ENCODE measurements at places on chromosomes 12 and 14.
A peak's percentile ranks its signal among the peaks of the same experiment; 100 is the strongest.

DNA sequence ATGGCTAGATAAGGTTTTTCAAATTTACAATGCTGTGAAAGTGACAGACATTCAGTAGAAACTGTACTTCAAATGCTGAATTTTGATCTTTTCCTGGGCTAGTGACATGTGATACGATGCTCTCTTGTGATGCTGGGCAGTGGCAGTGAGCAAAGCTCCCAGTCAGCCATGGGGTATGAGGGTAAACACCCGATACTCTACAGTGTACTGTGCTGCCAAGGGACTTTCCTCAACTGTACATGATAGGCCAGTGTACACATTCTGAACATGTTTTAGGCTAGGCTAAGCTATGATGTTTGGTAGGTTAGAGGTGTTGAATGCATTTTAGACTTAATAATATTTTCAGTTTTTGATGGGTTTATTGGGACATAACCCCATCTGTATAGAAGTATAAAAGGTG is 17.6 kb downstream of the MBIP start:
- DNase-seq: no peak

- DNase-seq: no peak
These were observed 104.7 kb upstream of the IFNG-AS1 start for GRCh38 chr12:67884596-67884995.

DNA sequence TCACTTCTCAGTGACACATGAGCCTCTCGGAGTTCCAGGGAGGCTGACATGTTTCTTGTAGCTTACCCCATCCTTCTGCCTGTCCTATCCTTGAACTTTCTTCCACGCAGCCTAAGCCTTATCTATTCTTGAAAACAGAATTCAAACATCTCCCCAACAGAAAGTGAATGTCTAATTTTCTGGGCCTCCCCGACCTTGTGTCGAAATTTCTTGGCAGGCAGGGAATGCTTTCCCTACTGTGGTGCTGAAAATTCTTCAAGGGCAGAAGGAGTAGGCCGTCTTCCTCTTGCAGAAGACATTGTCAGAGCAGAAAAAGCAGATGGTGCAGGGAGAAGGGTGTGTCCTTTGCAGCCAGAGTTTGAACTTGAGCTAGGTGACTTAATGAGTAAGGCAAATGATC is 63.0 kb upstream of the TCL1B start:
- DNase-seq: no peak

- no peak for DNase-seq
These were observed 414.0 kb upstream of the ATP2B1 start for GRCh38 chr12:90122681-90123080.

GRCh38 chr14:31307198-31307597 is 99.6 kb upstream of the HECTD1 start:
- no peak for DNase-seq

DNA sequence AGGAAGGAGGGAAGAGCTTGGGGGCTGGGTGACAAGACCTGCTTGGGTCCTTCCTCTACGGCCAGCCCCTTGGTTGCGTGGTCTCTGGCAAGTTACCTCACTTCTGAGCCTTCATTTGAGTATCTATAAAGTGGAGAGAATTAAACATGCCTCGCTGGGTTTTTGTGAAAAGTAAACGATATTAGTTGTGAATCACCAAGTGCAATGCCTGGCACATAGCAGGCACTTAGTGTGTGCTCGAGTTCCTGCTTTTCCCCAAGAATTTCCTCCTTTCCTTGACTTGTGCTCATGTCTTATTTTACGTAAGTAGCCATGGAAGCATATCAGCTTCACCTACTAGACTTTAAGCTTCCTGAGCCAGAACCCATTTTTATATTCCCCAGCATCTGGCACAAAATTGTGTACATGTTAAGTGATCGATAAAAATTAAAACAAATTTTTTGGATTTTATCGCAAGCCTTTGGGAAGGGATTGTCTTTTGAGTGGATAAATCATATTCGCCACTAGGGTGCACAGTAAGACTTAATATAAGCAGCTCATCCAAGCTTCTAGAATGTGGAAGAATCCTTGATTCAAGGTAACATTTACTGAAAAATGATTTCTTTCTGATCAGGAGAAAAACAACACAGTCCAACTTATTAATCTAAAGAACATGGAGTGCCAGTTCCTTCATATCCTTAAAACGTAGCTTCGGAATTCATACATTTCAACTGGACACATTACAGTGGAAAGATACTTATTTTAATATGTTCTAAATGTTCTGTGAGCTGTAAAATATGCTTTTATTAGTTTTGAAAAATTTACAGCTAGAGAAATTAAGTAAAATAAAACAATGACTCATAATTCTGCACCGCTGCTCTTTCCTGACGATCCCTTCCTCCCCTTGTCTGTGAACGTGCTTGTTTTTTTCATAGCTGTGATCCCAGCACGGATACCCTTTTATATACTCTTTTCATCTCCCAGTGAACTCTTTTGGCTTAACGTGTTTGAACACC is 62.0 kb downstream of the SLC25A47 start:
- DNase-seq: no peak

GRCh38 chr12:92206011-92206410 is 60.4 kb upstream of the BTG1 start:
- DNase-seq: no peak

GRCh38 chr14:93481758-93482157 is 51.0 kb downstream of the UNC79 start:
- no peak for DNase-seq

DNA sequence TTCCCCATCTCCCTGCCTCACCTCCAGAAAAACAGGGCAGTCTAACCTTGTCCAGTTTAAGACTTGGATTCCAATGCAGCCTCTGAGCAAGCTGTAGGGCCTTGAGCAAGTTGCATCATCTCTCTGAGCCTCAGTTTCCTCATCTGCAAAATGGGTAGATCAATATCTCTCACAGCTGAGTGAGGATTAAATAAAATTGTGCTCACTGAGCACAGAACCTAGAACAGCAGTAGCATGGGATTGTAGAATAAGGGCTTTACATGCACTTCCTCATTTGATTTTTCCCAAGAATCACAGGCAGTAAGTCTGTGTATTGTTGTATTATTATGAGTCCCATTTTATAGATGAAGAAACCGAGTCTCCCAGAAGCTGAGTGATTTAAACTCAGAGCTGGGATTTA is 2.0 kb downstream of the DTX1 start:
- DNase-seq: peak; percentile 15

DNA sequence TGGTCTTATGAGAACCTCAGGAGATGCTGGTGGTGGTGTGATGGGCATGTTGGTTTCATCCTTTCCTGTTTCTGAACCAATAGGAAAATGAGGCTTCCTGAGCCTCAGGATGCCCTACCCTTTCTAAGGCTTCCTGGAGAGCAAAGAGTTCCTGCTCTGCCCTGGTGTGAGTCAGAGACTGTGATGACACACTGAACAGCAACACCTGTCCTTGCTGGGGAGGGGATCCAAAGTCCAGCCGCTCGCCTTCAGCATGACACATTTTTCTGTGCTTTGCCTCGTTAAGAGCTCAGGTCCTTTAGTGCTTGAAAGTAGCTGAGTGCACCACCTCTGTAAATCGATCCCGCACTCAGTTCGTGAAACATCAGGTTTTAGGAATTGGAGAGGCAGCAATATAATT is 116.0 kb downstream of the CACNA1C start:
- no peak for DNase-seq

DNA sequence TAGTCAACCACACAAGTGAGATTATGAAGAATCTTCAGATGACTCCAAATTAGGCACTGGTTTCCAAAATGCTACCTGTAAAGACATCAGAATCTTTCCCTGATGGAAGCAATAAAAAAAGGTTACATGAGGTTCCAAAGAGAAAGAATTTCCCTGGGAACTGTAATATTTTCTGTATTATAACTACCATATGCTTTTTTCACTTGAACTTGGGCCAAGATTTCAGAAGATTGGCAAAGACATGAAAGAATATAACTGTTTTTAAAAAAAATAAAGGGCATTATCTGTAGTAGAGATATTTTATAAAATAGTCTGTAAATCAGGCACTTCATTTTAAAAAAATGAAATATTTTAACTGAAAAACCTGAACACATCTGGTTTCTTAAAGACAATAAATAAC is 12.9 kb downstream of the HECTD1 start:
- no peak for DNase-seq

GRCh38 chr12:101490286-101490920 is 15.3 kb downstream of the SPIC start:
- DNase-seq: no peak

DNA sequence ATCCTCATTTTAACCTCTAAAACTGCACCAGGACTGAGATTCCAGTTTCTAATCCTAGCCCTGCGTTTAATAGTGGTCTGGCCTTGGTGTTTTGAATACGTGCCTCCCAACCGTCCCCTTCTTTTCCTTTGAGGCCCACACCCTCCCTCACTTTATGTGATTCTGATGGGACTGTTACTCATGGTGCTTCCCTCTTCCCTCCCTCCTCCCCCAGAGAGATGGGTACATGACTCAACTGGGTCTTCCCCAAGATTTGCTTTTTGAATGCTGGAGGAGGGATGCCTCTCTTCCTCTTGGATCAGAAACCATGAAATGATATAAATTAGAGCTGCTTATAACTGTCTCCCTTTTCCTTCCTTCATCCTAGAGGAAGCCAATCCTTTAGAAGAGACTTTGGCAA is 8.2 kb upstream of the PPP2R5E start:
- no peak for DNase-seq

DNA sequence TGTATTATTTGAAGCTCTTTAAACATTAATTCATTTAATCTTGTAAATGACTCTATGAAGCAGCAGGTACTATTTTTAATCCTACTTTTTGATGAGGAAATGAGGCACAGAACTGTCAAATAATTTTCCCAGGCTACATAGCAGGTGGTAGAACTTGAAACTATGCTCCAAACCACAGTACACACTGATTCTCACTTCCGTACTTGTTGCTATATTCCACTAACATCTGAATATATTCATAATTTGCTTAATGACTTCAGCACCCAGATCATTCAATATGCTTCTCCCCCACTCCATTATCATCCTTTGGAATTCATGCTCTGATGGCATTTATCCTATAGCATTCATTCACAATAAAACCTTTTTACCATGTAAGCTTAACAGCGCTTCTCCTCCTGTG is 4.9 kb downstream of the ERGIC2 start:
- no peak for DNase-seq

DNA sequence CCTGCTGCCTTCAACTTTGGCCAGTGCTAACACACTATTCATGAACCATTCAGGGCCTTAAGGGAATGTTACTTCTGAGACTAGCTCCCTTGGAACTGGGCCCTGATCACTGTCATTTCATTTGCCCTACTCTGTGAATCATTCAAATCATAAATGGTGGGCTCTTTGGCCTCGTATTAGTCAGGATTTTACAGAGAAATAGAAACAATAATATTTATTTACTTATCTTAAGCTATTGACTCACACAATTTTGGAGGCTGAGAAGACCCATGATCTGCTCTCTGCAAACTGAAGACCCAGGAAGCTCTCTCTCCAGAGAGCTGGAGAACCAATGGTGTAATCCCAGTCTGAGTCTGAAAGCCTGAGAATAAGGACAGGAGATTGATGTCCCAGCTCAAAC is 398.5 kb downstream of the LRIG3 start:
- DNase-seq: no peak

- DNase-seq: no peak
These were observed 196.0 kb upstream of the SEL1L start for GRCh38 chr14:81729622-81730021.

- no peak for DNase-seq
These were observed 22.7 kb upstream of the TEX22 start for GRCh38 chr14:105375635-105376057.

DNA sequence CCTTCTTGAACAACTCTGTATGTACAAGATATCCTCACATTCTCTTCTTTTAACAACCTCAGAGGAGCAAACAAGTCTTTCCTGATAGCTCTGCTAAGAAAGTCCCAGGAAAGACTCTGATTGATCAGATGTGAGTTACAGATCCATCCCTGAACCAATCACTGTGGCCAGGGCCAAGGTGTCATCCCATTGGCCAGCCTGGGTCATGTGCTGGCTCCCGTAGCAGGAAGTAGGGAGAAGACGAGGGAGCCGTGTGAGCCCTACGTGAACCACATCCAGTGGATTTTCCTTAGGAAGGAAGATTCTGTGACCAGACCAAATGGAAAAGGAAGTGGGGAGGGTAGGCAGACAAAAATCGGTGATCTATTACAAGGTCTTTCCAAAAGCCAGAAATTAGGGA is 5.6 kb downstream of the P2RX7 start:
- DNase-seq: no peak

GRCh38 chr12:34210689-34211530 is 188.6 kb downstream of the ALG10 start:
- DNase-seq: no peak

- no peak for DNase-seq
These were observed 93.4 kb downstream of the PHLDA1 start for GRCh38 chr12:75938189-75938588.

DNA sequence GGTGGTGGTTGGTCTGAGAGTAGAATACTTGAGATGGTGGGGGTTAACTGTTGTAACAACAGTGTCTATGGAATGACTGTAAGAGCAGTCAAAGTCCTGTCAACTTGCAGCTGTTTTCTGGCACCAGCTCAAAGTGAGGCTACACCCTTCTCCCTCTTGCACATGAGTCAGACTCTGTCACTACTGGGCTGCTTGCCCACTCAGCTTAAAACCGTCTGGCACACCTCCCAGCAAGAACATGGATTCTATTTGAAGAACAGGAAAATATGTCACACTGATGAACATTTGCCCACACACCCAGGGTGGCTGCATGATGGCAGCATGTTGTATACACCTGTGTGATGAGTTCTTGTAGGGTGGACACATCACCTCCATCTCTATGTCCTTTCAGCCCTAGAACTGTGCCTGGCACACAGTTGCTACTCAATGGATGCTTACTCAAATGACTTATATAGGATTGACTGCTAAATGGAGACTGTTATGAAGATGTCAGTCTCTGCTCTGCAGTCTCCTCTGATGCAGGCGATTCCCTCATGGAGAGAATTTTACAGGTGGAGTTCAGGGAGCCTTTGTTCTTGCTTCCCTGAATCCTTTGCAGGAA is 19.3 kb upstream of the SERPINA6 start:
- no peak for DNase-seq

DNA sequence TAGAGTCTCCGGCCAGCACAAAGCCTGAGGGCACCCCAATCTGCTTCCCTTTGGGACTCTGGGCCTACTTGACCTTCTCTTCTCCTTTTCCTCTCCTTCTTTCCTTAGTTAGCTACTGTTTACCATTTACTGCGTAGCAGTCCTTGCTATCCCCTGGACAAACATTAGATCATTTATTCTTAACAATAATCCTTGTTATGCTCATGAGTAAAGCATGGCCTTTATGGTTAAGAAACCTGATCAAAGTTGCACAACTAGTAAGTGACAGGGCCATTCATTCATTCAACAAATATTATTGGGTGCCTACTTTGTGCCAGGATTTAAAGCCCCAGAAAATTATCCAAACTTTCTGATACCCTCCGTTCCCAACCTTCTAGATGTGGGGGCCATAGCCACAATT is 3.2 kb upstream of the HDAC7 start:
- DNase-seq: no peak

GRCh38 chr12:79676579-79676978 is 14.2 kb downstream of the PAWR start:
- no peak for DNase-seq

All from GM20000 (cell line).